D721Med (cell line): ENCODE measurements at places on chromosomes 6 and 20.
A peak's percentile ranks its signal among the peaks of the same experiment; 100 is the strongest.

- no peak for DNase-seq
Measured at GRCh38 chr6:25586927-25587326, 65.1 kb upstream of the SCGN start.

DNA sequence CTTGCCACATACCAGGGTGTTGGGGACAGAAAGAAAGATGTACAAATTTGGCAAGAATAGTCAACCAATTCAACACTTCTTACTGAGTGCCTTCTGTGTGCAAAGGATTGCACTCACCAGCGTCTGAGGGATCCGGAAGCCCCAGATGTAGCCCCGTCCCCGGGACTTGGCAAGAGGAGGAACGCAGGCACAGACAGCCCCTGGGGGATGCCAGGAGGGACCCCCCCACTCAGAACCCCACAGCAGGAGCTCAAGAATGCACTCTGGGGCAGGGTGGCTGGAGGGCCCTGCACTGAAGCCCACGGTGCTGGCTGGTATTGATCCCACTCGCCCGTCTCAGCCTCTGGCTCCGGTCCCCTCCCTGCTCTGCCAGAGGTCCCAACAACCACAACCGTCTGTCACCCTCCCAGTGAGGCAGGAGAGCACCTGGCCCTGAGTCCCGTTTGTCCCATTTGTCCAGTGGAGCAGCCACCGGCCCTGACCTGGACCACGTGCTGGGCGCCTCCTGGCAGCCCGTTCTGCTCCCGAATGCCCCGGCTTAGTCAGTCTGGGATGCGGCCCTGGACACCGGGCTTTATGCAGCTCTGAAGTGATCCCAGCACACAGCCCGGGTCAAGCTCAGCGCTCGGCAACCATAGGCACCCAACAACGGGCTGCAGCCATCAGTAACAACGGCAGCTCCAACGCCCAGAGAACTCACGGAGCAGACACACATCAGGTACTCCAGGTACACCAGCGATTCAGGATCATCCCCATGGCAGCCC, 128.7 kb downstream of the DLL1 start:
- DNase-seq, result no peak

DNA sequence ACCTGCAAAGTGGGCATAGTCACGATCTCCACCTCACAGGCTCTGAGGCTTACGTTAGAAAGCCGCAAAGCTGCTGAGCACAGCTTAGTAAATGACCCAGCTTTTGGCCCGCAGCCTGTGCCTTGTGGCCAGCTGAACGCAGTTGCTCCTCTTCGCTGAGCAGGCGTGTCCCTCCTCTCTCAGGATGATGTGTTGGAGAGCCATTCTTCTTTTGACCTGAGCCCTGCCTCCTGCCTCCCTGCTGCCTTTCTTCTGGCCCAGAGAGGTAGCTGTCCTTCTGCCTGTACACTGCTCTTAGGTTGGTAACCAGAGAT, 47.6 kb upstream of the MYL9 start:
- no peak for DNase-seq

DNA sequence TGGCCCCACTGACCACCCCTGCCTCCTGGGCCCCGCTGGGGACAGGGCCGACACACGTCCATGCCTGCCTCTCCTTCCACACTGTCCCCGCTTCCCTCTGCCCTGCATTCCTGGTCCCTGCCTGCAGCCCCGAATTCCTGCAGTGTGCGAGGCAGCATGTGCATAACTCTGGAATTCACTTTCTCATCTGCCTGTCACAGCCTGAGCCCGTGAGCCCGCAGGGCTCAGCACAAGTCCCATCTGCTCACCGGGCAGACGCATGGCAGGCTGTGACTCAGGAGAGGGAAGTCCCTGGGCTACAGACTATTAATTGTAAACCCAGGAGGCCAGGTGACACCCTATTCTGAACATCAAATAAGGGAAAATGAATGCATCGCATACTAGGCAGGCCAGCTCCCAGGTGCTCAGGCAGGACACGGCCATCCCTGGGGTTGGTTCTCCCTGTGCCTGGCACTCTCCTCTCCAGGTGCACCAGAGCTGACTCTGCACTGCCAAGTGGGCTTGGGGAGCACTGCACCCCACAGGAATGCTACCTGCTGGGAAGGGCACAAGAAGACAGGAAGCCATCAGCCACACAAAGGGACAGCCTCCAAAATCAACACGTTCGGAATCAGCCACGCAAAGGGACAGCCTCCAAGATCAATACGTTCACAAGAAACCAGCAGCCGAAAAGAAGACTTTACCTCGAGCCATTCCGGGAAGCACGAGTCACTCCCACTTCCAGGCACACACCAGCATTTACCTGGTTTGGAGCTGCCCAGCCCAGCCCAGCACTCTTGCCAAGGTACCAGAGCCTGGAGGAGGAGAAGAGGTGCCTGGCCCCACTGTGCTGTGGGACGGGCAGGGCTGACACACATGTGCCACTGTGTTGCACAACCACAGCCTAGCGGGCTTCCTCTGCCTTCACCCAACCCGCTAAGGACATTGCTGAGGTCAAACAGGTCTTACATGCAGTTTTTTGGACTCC, 65.9 kb downstream of the DLL1 start:
- DNase-seq, result no peak

GRCh38 chr6:30645989-30646388, 944 bp upstream of the C6orf136 start:
- no peak for DNase-seq

DNA sequence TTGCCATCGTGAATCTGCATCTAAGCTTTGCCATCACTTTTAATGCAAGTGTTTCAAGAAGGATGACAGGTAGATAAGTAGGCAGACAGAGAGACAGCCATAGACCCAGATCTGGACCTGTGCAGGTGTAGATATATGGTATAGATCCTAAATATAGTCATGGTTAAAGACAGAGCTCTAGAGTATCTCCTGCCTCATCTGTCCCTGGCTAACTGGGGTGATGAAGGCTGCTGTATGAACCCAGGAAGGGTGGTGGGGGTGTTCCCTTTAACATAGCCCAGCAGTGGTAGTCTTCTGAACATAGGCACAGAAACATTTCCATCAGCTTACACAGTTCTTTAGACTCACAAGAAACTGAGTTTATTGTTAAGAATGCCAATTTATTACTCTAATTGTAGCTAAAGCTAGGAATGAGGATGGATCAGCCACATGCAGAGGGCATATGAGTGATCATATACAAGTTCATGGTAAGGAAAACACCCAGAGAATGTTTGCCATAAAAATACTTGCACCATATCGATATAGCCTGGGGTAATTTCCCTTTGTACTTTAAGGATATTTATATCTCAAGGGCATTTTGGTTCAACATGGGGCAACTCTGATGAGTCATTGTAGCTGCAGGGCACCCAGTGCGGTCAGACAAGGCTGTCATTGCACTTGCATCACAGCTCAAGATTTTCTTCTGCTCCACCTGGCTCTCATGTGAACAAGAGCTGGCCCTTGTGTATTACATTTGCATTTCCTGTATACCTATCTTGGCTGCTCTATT, 587.2 kb downstream of the EPM2A start:
- DNase-seq, result no peak

GRCh38 chr20:41180599-41181333, 43.4 kb downstream of the PLCG1 start:
- DNase-seq, result no peak

DNA sequence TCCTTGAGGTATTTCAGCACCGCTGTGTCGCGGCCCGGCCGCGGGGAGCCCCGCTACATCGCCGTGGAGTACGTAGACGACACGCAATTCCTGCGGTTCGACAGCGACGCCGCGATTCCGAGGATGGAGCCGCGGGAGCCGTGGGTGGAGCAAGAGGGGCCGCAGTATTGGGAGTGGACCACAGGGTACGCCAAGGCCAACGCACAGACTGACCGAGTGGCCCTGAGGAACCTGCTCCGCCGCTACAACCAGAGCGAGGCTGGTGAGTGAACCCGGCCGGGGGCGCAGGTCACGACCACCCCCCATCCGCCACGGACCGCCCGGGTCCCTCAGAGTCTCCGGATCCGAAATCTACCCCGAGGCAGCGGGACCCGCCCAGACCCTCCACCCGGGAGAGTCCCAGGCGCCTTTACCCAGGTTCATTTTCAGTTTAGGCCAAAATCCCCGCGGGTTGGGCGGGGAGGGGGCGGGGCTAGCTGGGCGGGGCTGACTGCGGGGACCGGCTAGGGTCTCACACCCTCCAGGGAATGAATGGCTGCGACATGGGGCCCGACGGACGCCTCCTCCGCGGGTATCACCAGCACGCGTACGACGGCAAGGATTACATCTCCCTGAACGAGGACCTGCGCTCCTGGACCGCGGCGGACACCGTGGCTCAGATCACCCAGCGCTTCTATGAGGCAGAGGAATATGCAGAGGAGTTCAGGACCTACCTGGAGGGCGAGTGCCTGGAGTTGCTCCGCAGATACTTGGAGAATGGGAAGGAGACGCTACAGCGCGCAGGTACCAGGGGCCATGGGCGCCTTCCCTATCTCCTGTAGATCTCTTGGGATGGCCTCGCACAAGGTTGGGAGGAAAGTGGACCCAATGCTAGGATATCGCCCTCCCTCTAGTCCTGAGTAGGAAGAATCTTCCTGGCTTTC, 693 bp downstream of the HLA-F start:
- DNase-seq, result no peak

GRCh38 chr6:107642095-107642860, 152.4 kb downstream of the SOBP start:
- DNase-seq, result no peak

GRCh38 chr20:8903655-8904605, 165.0 kb upstream of the PLCB4 start:
- DNase-seq, result no peak

DNA sequence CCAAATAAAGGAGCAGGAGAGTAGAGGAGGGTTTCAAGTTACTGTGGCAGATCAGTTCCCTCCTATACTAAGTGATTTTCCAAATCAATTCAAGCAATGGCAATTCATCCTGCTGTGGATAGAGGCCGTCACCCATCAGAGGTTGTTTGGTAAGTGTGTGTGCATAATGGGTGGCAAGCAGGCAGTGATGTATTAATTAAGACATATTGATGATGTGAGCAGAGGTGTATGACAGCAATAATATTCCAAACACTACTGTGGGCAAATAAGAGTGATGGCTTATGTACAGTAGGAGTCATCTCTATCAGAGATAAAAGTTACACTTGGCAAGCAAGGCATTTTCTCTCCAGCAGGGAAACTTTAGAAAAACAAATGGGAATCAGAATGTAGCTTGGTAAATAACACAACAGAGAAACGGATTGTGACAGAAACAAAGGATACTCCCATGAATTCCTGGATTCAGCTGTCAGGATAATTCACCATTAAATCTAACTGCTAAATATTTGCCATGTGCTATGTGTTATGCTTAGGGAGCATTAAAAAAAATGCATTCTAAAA, 196.3 kb downstream of the KHDC1L start:
- DNase-seq, result no peak

DNA sequence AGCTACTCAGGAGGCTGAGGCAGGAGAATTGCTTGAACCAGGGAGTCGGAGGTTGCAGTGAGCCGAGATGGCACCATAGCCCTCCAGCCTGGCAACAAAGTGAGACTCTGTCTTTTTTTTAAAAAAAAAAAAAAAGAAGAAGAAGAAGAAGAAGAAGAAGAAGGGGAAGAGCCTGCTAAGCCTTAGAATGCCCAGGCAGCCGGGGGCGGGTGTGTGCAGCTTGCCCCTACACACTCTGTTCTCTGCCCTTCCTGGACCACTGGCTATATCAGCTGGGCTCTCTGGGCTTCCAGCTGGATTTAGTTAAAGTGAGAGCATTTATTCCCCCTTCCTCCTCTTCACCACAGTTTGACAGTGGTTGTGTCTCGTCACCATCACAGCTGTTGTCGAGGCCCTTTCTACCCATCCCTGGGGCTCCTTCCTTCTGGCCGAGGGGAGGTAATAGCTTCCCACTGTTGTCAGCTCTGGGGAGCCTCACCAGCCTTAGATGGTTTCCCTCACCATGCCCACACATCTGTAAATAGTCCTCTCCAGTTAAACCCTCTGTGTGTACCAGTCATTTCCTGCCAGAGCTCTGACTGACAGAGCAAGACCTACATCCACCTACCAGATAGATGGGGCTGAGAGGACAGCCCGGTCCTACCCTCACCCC, 77.6 kb downstream of the TRERF1 start:
- no peak for DNase-seq

GRCh38 chr6:37311741-37312473, 41.9 kb upstream of the RNF8 start:
- DNase-seq, result no peak

GRCh38 chr6:19995575-19996257, 158.5 kb downstream of the ID4 start:
- DNase-seq, result peak; percentile 19

GRCh38 chr20:46213946-46214823, 94.1 kb downstream of the CDH22 start:
- DNase-seq, result no peak

DNA sequence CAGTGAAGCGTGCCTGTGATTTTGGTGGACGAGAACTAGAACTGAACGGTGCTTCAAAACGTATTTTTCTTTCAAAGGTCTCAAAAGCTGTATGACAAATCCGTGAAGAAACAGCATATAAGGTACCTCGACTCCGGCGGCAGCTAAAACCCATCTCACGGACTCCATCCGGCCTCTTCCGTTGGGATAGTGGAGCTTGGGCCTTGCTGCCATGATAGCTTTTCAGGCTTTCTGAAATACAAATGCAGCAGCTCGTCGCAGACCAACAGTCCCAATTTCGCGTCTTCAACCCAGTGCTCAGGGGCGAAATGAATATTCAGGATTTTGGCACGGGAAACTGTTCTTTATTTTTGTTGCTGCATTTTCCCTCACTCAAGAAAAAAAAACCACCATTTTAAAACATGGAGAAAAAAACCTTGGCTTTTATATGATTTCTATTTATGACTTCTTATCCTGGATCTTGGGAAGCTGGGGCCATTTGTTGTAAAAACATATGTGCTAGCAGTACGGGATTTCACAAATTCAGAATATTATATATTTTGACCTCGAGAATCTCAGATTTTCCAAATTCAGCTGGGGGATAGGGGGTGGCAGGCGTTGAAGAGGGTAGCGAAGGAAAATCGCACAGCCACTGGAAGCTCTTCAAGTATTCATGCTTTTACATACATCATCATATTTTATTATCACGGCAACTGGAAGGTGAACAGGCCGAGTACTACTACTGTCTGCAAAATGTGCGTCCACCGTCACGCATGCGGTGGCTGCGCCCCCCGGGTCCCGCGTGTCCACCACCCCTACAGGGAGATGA, 849 bp downstream of the GSTA4 start:
- DNase-seq, result no peak

- no peak for DNase-seq
Measured at GRCh38 chr6:116289876-116290275, 10.1 kb upstream of the TSPYL1 start.

DNA sequence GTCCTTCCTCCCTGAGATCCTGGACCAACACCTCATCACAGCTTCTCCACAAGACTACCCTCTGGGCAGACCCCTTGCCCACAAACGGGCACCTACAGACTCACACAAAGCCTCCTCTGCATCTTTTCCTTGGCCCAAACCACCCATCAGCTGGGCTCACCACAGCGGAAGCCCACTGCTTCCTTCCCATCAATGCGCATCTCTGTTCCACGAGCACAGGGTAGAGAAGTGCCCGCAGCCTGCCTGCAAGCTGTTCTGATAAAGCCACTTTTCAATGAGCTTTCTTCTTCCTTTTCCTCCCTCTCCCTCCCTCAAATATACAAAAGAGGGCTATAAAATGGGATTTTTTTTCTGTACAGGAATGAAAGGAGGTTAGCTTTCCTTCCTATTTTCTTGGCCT, 111.2 kb downstream of the NFATC2 start:
- no peak for DNase-seq
